ENCODE measurements at places on chromosomes 2 and 18.

DNA sequence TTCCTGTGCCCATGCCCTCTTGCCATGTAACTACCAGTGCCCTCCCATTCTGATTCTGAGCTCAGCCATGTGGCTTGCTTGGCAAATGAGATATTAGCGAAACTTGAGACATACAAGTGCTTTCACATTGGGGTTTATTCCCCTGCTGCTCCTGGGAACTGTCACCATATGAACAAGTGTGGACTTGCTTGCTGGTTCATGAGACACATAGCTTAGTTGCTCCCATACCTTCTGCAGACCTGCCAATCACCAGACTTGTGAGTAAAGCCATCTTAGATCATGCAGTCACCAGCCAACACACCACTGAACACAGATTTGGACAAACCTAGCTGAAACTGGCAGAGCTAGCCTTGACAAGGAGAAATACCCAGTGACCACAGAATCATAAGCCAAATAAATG is 155.1 kb downstream of the SS18 start:
- DNase-seq: no peak

GRCh38 chr18:77167251-77167650 is 34.7 kb upstream of the MBP start:
- peak; percentile 66 for DNase-seq

DNA sequence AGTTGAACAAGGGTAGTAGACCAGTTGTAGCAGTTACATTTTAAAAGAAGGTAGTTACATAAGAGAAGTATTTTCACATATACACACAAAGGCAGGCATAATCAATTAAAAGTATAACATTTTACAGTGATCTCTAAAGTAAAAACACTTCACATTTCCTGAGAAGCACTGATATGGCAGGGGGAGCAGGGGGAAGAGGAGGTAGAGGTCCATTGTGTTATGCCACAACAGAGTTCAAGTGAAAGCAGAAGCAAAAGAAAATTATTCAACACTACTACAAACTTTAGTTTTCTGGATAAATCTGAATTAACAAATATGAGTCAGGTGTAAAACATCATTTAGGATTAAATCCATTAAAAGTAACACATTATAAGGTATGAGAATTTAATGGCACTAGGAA is 38.4 kb downstream of the ROCK1 start:
- DNase-seq: no peak

GRCh38 chr18:36702401-36703013 is 126.3 kb downstream of the TPGS2 start:
- DNase-seq: no peak

DNA sequence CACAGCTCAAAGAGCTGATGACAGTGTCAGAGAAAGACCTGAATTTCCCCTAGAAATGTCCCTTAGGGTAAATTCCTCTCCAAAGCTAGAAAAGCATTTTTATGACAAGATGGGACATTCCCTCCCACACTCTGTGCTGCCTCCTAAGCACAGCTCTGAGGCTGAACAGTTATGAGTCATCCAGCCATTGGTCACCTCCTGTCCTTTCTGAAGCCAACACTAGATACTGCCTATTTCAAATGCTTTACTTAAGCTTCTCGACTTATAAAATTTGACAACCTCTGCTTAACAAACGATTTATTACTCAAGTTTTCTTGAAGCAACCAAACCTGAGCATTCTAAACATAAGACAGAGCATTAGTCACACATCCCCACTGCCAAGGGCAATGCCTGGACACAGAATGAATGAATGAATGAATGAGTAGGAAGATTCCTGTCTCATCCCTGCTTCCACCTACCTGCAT is 35.4 kb downstream of the B4GALT6 start:
- no peak for DNase-seq

GRCh38 chr2:22079583-22079982 is 955.8 kb downstream of the TDRD15 start:
- DNase-seq: no peak

DNA sequence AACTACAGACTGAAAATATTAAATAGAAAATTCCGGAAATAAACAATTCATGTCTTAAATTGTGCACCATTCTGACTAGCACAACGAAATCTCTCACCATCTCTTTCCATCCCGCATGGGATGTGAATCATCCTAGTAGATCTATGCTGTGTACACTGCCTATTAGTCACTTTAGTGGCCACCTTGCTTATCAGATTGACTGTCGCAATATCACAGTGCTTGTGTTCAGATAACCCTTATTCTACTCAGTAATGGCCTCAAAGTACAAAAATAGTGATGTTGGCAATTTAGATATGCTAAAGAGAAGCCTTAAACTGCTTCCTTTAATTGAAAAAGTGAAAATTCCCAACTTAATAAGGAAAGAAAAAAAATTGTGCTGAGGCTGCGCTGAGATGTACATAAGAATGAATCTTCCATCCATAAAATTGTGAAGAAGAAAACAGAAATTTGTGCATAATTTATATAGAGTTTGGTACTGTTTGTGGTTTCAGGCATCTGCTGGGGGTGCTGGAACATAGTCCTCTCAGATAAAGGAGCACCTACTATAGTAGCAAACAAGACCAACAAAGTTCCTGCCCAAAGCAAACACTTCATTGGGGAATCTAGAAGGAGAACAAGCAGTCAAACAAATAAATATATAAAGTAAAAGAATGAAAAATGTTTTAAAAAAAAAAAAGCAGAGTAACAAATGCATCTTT is 12.0 kb downstream of the PSMD1 start:
- DNase-seq: no peak

GRCh38 chr2:10709290-10709939 is 12.0 kb upstream of the ATP6V1C2 start:
- DNase-seq: no peak

- DNase-seq: no peak
These were observed 93.7 kb upstream of the SETBP1 start for GRCh38 chr18:44586782-44587524.

GRCh38 chr2:174826051-174826450 is 61.8 kb upstream of the CHRNA1 start:
- no peak for DNase-seq

DNA sequence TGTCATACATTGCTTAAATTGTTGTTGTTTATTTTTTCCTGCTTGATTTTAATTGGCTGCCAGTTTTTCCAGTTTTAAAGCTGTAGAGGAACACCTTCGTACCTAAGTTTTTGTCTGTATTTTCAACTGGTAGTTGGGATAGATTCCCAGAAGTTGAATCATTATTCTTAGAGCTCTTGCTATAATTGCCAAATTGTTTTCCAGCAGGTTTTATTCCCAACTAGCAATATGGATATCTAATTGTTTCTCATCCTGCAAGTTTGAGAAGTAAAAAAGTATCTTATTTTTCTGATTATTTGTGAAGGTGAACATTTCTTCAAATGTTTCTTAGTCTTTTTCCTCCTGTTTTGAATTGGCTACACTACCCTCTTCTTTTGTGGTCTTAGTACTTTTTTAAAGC is 6.7 kb downstream of the SMARCAL1 start:
- DNase-seq: no peak

DNA sequence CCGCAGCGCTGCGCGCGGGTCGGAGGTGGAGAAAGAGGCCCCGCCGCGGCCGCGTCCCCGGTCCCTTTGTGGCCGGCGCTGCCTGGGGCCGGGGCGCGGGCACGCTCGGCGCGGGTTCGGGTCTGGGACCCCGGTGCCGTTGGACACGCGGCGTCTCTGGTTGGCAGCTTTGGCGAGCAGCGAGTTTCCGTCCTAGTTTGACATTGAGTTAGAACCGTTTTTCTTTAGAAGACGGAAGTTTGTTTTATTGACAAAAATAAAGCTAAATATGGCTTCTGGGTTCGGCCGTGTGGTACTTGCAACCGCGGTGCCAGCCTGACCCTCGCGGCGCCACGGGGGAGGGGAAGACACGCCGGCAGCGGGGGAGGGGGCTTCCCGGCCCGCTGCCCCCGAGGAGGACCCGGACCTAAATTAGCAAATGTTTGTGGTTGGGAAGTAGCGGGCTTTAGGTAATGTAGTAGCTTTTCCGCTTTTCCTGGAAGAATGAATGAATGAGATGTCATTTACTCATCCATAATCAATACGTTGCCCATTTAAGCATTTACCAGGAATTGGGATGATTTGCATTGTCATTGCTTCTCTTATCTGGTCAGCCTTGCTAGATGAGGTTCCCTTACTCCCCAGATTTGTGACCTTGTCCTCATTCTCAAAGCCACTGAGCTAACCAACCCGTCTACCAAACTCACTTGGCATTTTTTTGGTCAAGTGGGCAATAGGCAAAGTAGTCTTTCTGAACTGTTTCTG is 530 bp downstream of the GALNT1 start:
- DNase-seq: no peak

DNA sequence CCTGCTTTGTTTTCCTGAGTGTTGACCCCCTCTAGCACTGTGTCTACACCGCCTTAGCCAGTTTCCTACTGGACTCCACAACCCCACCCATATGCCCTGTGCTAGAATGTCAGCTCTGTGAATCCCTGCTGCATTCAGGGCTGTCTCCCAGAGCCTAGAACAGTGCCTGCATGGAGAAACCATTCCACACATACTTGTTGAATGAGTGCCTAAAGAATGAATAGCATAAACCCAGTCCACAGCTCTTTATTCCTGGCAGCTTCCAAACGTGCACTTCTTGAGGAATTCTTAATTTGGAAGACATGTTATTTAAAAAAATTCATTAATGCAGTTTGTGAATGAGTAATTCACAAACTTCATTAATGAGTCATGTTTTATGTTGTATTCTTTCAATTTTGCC is 6.5 kb upstream of the NAPG start:
- peak; percentile 47 for DNase-seq

DNA sequence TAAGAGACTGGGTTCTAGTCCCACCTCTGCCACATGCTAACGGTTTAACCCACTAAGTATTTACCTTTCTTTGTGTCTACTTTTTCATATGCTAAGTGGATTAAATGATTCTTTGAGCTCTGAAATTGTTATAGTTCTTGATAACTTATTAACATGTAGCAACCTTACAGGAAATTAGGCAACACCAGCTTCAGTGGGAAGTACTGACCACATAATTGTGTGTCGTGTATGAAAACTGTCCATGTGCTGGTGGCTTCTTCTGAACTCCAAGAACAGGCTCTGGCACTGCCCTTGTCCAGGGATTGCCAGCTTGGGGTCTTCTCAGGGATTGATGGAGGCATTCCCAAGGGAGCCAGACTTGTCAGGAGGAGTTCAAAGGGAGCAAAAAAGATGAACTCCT is 427.7 kb downstream of the TGIF1 start:
- DNase-seq: peak; percentile 12

DNA sequence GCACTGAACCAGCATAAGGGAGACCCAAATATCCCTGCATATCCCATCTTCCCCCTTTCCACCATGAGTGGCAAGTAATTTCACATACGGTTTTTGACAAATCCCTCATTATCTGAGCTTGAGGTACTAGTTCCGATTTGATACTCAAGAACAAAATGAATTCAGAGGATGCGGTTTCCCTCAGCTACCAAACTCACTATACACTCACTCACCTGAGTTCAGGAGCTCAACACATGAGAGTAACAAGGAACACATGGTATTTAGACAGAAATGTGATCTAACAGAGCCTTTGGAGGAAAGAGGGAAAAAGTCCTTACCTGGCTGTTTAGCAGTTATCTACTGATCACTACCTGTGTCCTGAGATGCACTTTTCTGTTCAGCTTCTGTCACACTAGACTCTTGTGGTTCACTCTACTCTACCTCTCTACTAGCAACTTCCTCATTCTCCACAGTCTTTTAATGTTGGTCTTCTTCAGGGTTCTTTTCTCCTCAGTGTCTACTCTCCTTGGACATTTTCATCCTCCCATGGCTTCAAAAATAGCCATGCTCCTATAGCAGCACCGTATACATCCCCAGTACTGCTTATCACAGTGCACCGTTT is 25.1 kb downstream of the ASXL2 start:
- DNase-seq: no peak

- no peak for DNase-seq
These were observed 155.0 kb upstream of the REG3G start for GRCh38 chr2:78870343-78870967.

GRCh38 chr18:48514786-48515185 is 24.0 kb upstream of the CTIF start:
- no peak for DNase-seq

- DNase-seq: no peak
These were observed 217.7 kb downstream of the SH3RF3 start for GRCh38 chr2:109346601-109347228.

GRCh38 chr2:153222231-153223165 is 256.1 kb downstream of the RPRM start:
- DNase-seq: no peak
